Umbilical cord (tissue), 2 donors: ENCODE measurements at places on chromosomes 1 and 21. TPM values are rescaled to one million over a fixed set of nuclear protein-coding genes. Genes with fewer than 3 reads are reported as not detected.

GPR3 gene
- 0.24 TPM for total RNA-seq

TMPRSS15 gene
- total RNA-seq, result 2.6 TPM

VWA5B1 gene
- 0.24 TPM for total RNA-seq

JAM2 gene
- 35.9 TPM for total RNA-seq

CDC7 gene
- total RNA-seq, result 2.4 TPM

UTS2 gene
- total RNA-seq, result 5.3 TPM

SPATA17 gene
- total RNA-seq, result 20.9 TPM

VASH2 gene
- total RNA-seq, result 4.1 TPM

FLG2 gene
- total RNA-seq, result 2.4 TPM

EXTL1 gene
- 0.48 TPM for total RNA-seq

FOXD3 gene
- total RNA-seq, result not detected

LINGO4 gene
- total RNA-seq, result 0.96 TPM
